Activated naive CD4-positive, alpha-beta T cell treated with Interleukin-2 at 50 U/mL for 16 hours (primary cell): ENCODE measurements at places on chromosomes 5 and 9.

- no peak for DNase-seq
These were observed 26.4 kb downstream of the TNPO1 start for GRCh38 chr5:72842816-72843215.

DNA sequence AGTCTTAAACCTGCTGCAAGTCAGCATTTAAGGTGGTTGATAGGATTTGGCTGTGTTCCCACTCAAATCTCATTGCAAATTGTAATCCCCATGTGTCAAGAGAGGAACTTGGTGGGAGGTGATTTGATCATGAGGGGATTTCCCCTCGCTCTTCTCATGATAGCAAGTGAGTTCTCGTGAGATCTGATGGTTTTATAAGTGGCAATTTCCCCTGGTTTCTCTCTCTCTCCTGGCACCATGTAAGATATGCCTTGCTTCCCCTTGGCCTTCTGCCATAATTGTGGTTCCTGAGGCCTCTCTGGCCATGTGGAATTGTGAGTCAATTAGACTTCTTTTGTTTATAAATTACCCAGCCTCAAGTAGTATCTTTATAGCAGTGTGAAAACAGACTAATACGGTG lies 84.3 kb upstream of the SMC2 start:
- no peak for DNase-seq

GRCh38 chr5:176806137-176806536 lies 4.2 kb upstream of the UNC5A start:
- DNase-seq = no peak

- DNase-seq = no peak
These were observed 25.9 kb downstream of the BARX1 start for GRCh38 chr9:93929231-93929630.

- DNase-seq = no peak
These were observed 152.3 kb downstream of the HSD17B3 start for GRCh38 chr9:96149533-96150280.

DNA sequence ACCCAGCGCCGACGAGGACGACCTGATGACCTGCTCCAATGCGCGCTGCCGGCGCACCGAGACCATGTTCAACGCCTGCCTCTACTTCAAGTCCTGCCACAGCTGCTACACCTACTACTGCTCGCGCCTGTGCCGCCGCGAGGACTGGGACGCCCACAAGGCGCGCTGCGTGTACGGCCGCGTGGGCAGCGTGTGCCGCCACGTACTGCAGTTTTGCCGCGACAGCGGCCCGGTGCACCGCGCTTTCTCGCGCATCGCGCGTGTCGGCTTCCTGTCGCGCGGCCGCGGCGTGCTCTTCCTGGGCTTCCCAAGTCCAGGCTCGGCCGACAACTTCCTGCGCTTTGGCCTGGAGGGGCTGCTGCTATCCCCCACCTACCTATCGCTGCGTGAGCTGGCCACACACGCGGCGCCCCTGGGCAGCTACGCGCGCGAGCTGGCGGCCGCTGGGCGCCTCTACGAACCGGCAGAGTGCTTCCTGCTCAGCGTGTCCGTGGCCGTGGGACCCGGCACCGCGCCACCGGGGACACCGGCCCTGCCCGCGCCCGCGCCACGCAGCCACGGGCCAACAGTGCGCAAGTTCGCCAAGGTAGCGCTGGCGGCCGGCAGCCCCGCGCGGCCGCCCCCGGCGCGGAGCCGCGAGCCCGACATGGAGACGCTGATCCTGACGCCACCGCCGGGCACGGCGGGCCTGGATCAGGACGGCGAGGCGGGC lies 2.7 kb upstream of the PHPT1 start:
- no peak for DNase-seq

DNA sequence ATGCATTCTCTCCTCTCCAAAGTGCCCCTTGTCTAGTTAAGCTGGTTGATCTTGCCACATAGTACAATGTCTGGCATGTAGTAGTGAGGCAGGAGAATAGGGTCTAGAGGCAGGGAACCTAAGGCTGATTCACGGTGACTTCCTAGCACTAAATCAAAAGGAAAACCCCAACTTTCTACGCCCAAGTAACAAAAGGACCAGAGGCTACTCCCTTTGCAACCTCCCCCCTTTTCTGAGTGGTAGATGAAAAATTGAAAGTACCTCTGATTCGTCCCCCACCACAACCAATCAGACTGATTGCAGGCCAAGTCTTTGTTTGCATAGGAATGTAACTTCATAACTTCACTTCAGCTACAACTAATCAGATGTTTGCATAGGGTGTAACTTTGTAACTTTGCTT lies 278.8 kb downstream of the PSAT1 start:
- DNase-seq = no peak

- DNase-seq = no peak
These were observed 479.4 kb downstream of the DMAC1 start for GRCh38 chr9:7320139-7320538.

DNA sequence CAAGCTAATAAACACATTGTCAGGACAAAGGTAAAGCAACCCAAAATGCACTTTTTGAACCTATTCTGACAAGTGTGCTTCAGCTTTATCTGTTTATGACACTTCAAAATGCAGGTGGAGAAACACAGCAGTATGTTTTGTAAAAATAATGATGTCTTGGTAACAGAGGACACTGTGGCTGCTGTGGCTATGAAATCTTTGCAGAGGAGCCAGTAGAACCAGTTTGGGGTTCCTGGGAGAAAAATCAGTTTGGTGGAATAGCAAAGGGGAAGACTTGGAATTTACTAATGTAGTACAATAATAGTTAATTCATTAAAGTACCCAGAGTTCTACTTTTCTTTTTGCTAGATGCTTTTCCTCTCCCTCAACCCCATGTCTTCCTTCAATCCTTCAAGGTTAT lies 40.6 kb downstream of the SIL1 start:
- DNase-seq = no peak

- no peak for DNase-seq
These were observed 36.0 kb downstream of the DOCK8 start for GRCh38 chr9:250625-251024.

DNA sequence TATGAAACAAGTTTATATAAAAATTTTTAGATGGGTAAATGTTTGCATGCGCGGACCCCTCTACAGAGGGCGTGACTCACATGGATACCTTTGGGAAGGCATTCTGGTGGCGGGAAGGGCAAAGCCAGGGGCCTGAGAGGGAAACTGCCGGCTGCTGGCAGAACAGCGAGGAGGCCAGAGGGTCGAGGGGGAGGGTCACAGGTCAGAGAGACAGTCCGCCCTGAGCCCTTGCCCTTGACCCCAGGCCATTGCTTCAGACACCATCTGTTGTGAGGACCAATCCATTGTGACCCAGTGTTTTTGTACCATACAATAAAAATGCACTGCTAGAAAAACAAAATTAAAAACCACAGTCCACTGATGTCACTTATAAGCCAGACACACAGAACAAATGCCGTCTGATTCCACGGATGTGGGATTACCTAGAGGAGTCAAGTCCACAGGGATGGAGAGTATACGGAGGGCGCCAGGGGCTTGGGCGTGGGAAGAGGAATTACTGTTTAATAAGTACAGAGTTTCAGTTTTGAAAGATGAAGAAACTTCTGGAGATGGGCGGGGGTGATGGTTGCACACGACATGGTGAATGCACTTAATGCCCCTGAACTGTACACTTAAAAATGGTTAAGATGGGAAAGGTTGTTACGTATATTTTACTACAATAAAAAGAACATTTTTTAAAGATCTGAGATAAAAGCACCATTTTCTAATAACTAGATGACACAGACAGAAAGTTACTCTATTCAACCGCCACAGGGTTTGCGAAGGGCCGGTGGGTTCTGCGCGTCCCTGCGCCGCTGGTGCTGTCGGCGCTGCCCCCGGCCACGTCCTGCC lies 12.0 kb downstream of the BTNL9 start:
- DNase-seq = no peak

DNA sequence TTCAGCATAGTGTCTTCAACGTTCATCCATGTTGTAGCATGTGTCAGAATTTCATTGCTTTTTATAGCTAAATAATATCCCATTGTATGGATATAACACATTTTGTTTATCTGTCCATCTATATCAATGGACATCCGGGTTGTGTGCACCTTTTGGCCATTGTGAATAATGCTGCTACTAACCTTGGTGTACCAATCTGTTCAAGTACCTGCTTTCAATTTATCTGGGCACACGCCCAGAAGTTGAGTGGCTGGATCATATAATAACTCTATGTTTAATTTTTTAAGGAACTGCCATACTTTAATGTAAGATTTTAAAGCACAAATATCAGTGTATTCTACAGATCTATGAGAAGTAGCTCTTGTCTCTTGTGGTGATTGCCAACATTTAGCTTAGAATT lies 43.5 kb downstream of the SCAI start:
- no peak for DNase-seq

GRCh38 chr5:137078171-137078665 lies 420.9 kb downstream of the SPOCK1 start:
- DNase-seq = no peak

DNA sequence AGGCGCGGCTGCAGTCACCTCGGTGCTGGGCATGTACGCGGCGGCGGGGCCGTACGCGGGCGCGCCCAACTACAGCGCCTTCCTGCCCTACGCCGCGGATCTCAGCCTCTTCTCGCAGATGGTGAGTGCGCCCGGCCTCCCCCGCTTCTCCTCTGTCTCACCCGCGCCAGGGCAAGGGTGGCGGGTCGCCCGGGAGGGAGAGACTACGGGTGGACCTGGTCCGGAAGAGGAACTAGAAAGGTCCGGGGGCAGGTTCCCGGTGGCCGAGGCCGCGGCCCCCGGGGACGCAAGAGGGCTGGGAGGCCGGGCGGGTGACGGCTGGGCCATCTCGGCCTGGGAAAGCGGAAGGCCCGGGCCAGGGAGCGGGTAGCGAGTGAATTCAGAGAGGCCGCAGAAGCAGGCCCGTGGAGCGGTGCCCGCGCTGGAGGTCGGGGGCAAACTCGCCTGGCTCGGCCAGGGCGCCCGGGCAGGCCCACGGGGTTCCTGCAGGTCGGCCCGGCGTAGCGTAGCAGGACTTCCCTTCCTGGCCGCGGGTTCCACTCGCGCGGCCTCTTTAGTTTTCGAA lies 711 bp downstream of the IRX1 start:
- DNase-seq = no peak

GRCh38 chr5:35920890-35921289 lies 17.5 kb downstream of the CAPSL start:
- DNase-seq = no peak

DNA sequence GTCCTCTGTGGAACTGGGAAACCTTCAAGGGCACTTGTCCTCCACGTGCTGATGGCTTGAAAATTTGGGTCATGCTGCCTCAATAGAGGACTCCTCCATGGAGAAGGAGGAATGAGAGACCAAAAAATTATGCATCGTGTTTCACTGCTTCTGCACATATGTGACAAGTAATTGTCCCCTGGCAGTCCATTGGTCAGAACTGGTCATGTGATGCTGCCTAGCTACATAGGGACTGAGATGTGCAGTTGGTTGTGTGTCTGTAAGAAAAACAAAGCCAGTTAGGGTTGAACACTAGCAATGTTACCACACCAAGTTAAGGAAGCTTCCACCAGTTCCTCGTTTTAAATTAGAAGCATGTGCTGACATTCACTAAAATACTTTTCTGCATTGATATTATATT lies 201.9 kb upstream of the ANKH start:
- DNase-seq = no peak

DNA sequence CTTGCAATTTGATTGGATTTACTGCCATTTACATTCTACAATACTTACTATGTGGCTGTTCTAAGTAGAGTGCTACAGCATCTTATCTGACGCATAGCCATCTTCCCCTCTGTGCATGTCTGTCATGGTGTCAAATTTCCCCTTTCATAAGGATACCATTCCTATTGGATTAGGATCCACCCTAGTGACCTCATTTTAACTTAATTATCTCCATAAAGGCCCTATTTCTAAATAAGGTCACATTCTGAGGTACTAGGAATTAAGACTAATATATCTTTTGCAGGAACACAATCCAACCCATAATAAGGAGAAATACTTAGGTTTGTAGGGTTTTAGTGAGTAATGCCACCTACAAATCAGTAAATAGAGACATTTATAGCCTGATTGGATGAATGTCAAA lies 268.0 kb downstream of the ADAMTSL1 start:
- no peak for DNase-seq

DNA sequence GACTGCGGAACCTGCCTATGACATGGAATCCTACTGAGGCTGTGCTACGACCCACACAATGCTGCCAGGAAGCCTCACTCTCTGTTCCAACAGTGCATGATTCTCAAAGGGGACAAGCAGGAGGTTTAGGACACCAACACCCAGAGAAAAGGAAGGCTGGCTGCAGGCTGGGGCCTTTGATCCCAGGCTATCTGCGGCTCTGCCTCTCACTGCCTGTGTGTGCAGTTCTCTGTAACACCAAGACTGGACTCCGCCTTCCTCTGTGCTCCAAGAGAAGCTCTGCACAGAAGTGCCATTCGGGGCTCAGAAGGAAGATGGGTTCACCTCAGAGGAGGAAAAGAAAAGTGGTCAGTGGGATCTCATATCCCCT lies 20.5 kb downstream of the ANKH start:
- DNase-seq = no peak

DNA sequence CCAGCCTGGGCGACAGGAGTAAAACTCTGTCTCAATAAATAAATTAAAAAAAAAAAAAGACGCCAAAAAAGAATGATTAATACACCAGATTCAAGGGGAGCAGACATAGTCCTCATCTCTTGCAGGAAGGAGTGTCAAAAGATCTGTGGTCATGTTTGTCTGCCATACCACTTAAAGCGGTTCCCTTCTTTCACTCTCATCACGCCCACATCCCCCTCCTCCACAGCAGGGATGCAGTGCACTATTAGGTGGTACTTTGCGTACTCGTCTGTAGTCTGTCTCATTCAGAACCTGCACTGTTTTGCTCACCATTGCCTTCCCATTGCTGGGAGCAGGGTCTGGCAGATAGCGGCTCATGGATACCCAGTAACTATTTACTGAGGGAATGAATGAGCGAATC lies 11.2 kb downstream of the CDHR2 start:
- peak; percentile 54 for DNase-seq

DNA sequence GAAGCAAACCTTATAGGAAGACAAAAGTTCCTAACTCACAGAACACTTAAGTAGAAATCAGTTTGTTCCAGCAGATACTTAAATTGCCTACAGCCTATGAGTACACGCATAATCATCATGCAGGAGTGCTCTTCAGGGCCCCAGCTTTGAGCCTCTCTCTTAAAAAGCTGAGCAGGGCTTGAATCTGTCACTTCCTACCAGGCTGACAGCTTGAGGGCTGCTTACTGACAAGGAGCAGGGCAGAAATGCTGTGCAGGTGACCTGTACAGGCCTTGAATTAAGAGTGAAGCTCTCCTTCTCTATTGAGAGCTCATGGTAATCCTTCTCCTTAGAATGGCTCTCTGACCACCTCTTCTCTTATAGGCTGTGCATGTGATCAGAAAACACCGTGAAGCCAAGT lies 66.5 kb upstream of the MAST4 start:
- DNase-seq = no peak

- DNase-seq = no peak
These were observed 87.9 kb downstream of the FBXL7 start for GRCh38 chr5:15587916-15588315.
